ENCODE measurements at places on chromosomes 3 and 15.

DNA sequence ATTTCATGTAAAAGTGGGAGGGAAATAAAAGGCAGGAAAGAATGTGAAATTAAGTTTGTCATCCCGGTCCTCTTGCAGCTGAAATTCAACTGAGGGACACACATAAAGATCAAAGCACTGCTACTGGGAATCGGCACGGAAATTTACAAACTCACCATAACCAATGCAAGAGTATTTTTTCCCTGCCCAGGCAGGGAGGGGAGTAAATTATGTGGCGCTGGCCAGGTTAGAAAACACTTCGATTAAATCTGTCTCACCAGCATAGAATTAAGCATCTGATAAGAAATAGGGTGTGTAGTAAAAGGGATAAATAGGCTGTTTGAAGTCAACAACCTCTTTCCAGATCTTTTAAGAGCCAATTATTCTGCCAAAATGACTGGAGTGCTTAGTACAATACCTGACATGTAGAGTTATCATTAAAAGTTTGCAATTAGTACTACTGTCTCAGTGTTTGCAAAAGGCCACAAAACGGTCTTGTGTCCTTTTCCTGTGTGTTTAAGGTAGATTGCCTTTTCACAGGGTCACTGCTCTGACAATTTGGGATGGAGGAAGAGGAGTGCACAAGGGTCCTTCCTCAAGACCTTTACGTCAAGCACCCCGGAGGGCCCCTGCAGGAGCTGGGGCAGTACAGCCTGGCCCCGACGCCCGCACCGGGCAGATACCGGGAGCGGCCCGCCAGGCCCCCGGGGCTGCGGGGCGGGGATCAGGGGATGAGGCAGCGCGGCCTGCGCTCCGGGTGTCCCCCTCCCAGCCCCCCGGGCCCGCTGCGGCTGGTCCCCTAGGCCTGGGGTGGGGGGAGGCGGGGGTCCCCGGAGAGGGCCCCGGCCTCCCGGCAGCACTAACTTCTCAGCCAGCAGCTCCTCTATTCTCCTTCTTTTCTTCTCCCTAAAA is 651 bp downstream of the UBA3 start:
- peak; percentile 57 for DNase-seq

GRCh38 chr3:3628676-3629328 is 170.4 kb upstream of the LRRN1 start:
- no peak for DNase-seq

GRCh38 chr3:86418861-86419260 is 572.1 kb downstream of the VGLL3 start:
- DNase-seq = no peak

GRCh38 chr3:115877615-115877899 is 254.2 kb downstream of the GAP43 start:
- DNase-seq = no peak

DNA sequence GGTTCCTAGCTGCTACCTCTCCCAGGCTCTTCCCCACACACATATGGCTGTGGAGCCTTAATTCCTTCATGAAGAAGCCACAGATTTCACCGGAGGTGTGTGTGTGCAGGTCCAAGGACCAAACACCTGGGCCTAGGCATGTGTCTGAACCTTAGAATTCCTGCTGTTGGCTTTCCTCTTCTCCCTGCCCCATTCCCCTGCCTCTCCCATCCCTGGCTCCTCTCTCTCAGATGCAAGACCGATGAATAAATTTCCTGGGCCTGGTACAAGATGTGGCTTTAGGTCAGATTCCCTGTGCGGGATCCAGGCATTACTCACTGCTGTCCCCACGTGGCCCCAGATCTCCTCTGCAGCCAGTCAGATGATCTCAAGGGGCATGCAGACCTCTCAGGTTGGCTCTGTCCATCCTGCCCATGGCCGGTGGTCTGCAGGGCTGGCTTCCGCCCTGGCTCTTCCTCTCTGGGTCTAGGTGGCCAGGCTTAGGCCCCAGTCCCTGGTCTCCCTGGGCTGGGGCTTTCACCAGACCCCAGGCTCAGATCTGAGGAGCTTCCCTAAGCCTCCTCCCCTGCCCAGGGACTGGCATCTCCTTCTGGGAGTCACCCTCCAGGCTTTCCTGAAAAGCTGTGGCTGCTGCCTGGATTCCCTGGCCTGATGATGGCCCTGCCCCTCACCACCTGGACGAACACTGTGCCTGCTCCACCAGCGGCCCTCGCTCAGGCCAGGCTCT is 20.5 kb downstream of the CCR9 start:
- no peak for DNase-seq

GRCh38 chr3:27105904-27106303 is 263.3 kb downstream of the NEK10 start:
- peak; percentile 22 for DNase-seq

- DNase-seq = no peak
Observed at GRCh38 chr15:63995789-63996188, 50.5 kb downstream of the DAPK2 start.

DNA sequence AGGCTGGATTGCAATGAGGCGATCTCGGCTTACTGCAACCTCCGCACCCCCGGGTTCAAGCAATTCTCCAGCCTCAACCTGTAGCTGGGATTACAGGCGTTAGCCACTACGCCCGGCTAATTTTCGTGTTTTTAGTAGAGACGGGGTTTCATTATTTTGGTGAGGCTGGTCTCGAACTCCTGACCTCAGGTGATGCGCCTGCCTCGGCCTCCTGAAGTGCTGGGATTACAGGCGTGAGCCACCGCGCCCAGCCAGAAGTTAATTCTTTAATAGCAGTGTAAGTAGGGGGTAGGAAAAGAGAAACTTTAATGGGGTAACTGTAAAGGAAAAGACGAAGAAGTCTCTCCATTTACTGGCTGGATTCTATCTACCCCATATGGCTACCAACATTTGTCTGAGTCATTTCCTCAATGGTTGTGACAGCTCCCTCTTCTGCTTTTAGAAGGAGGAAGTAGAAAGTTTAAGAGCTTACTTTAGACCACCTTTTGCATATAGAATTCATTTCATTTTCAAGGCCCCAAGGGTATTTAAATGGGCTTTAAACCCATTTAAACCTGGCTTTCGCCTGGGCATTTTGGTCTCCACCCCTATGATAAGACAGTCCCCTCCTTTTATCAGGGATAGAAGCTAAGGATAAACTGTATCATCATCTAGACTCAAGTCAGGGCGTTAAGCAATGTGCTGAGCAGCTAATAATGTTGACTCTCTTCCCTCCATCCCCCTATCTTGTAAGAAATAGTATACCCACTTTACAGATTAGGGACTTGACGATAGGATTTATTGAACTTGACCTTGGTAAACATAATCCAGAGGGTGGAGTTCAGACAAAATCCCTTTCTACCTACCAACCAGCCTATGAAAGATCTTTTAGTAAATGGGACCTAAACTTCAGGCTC is 1.1 kb upstream of the CDV3 start:
- DNase-seq = no peak
